Esophagus muscularis mucosa (tissue), 4 donors: ENCODE measurements at places on chromosomes 7 and 10. TPM values are rescaled to one million over a fixed set of nuclear protein-coding genes. Genes with fewer than 3 reads are reported as not detected.

CABCOCO1 gene
- 2.7 TPM for total RNA-seq

AFAP1L2 gene
- 18.5 TPM for total RNA-seq

HOXA4 gene
- total RNA-seq, result 26.8 TPM

SLC16A12 gene
- 2.2 TPM for total RNA-seq

LIPN gene
- 0.33 TPM for total RNA-seq

ASAH2 gene
- total RNA-seq, result 0.42 TPM

HTRA1 gene
- total RNA-seq, result 101 TPM

KIAA1549 gene
- total RNA-seq, result 2.3 TPM

OR2A5 gene
- total RNA-seq, result not detected

FXYD4 gene
- not detected for total RNA-seq

BICC1 gene
- 19.1 TPM for total RNA-seq

IFIT1B gene
- total RNA-seq, result 0.33 TPM

PRSS1 gene
- not detected for total RNA-seq

UPK3BL2 gene
- 7.1 TPM for total RNA-seq

HABP2 gene
- not detected for total RNA-seq

HILPDA gene
- total RNA-seq, result 5.3 TPM

ASAH2B gene
- total RNA-seq, result 2.9 TPM

PTPRN2 gene
- total RNA-seq, result 3.1 TPM

PRKG1 gene
- 37.6 TPM for total RNA-seq

CLDN4 gene
- total RNA-seq, result 3.1 TPM

CCDC172 gene
- total RNA-seq, result not detected

RARRES2 gene
- 170 TPM for total RNA-seq

CASTOR2 gene
- total RNA-seq, result 41.4 TPM

NPSR1 gene
- not detected for total RNA-seq

SEMA3C gene
- 181 TPM for total RNA-seq

MGAM2 gene
- not detected for total RNA-seq

PLEKHS1 gene
- not detected for total RNA-seq

CCDC7 gene
- total RNA-seq, result 17.5 TPM

LIPF gene
- not detected for total RNA-seq

OR6V1 gene
- total RNA-seq, result not detected
